Natural killer cell treated with Interleukin-12 subunit alpha and Interleukin-12 subunit beta and Interleukin-15 and Interleukin-18, amount 100 ng/mL, for 72 hours (primary cell): ENCODE measurements at places on chromosomes 6 and 20. TPM values are rescaled to one million over a fixed set of nuclear protein-coding genes. Genes with fewer than 3 reads are reported as not detected.

C6orf15 gene
- not detected for total RNA-seq

RRAGD gene
- total RNA-seq = 1.3 TPM

PRKN gene
- not detected for total RNA-seq

CST4 gene
- not detected for total RNA-seq

GRCh38 chr6:163739966-163740365 is 325.4 kb downstream of the QKI start:
- DNase-seq = no peak
- no peak overlapping the region for H3K4me3 ChIP-seq
- peaks cover 8% of the 10 kb centered on the region for H3K4me1 ChIP-seq
- H3K27me3 ChIP-seq = no peaks in the 10 kb centered on the region

- peaks cover 22% of the 10 kb centered on the region for H3K36me3 ChIP-seq
- DNase-seq = no peak
- H3K4me1 ChIP-seq = peaks cover 7% of the 10 kb centered on the region
- no peak overlapping the region for H3K27ac ChIP-seq
- H3K4me3 ChIP-seq = no peak overlapping the region
Measured at GRCh38 chr6:161111261-161111660, 119.7 kb downstream of the MAP3K4 start.

DNA sequence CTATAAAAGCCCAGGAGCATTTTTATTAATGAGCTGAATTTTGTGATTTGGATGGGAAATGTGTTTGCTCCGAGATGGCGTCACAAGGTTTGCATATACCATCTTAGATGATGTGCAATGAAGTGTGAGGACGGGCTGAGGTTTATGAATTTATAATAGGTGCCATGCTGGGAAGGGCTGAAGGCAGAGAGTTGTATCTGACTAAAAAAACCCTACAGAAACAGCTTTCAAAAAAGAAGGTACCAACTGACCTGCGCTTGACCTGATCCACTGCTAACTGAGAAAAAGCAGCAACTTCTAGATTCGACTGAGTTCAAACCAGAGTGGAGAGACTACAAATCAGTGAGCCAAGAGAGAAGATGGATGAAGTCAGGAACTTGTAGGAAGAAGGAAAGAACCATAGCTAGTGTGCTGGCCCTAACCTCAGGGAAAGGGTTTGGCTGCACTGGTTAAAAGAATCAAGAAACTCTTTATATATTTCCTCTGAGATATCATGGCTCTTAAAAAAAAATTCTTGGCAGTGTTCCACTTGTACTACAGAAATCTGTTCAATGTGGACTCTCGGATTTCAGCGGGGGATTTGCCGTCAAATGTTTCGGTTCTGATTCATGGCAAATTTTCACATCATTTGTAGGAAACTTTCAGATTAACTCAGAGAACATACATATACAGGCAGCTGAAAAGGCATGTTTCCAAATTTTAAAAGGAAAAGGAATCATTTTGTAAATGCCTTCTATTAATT is 56.5 kb upstream of the HDGFL1 start:
- H3K4me3 ChIP-seq = no peak overlapping the region
- no peaks in the 10 kb centered on the region for H3K4me1 ChIP-seq

DNA sequence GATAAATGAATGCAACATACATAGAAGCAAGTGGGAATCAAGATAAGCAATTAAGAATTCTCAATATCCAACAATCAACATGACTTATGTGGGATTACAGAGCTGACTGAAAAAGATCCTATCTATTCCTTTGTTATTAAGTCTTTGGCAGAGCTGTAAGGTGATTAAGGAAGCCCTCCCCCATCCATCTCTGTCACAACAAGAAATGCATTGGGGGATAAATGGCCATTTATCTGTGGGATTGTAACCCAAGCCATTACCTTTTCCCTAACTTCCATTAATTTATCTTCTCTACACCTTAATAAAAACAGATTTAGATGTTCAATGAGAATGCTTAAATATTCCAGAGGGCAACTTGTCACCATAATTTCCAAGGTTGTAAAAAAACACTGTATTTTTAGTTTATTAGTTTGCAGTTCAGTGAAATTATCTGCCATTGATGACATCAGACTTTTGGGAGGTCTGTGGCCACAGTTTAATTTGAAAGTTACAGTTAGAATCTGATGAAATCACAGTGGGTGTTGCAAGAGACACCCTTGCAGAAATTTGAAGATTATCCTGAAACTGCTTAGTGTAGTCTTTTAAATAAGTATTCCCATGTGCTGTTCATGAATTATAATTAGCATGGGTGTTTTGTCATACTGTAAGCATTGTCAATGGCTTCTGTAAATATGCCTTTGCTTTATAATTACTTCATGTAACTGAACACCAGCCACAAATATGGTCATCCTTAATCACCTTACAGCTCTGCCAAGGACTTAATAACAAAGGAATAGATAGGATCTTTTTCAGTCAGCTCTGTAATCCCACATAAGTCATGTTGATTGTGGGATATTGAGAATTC is 49.4 kb upstream of the FYN start:
- H3K27ac ChIP-seq = no peak overlapping the region
- no peaks in the 10 kb centered on the region for H3K36me3 ChIP-seq
- H3K4me3 ChIP-seq = no peak overlapping the region
- DNase-seq = no peak
- H3K27me3 ChIP-seq = no peaks in the 10 kb centered on the region
- peaks cover 5% of the 10 kb centered on the region for H3K4me1 ChIP-seq

- H3K4me1 ChIP-seq = no peaks in the 10 kb centered on the region
- H3K36me3 ChIP-seq = no peaks in the 10 kb centered on the region
- no peak overlapping the region for H3K4me3 ChIP-seq
- no peak overlapping the region for H3K27ac ChIP-seq
- H3K27me3 ChIP-seq = peaks cover 21% of the 10 kb centered on the region
Measured at GRCh38 chr6:3610921-3611320, 140.6 kb downstream of the PXDC1 start.

- H3K4me1 ChIP-seq = peaks cover 18% of the 10 kb centered on the region
- peak overlapping the region; percentile 79 for H3K4me3 ChIP-seq
- no peak for DNase-seq
- no peaks in the 10 kb centered on the region for H3K27me3 ChIP-seq
- H3K27ac ChIP-seq = peak overlapping the region; percentile 50
Measured at GRCh38 chr6:108847738-108848115, 495 bp upstream of the ARMC2 start.

DNA sequence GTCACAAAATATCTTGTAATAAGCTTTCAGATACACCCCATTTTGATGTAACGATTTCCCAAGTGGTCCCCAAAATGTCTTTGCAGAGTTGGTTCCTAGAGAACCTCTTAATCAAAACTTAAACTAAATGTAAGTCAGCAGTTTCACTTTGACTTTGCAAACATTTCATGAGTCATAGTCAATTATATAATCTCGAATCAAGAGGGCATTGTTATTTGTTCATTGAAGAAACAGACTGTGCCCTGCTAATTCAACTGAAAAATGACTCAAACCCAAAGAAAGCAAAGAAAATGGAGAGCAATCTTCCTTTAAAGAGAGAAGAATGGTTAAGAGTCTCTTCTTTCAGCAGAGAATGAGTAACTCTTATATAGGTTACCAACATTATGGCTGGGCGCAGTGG is 58.3 kb downstream of the IPCEF1 start:
- peaks cover 13% of the 10 kb centered on the region for H3K4me1 ChIP-seq
- H3K36me3 ChIP-seq = no peaks in the 10 kb centered on the region
- H3K27me3 ChIP-seq = no peaks in the 10 kb centered on the region
- no peak for DNase-seq

DNA sequence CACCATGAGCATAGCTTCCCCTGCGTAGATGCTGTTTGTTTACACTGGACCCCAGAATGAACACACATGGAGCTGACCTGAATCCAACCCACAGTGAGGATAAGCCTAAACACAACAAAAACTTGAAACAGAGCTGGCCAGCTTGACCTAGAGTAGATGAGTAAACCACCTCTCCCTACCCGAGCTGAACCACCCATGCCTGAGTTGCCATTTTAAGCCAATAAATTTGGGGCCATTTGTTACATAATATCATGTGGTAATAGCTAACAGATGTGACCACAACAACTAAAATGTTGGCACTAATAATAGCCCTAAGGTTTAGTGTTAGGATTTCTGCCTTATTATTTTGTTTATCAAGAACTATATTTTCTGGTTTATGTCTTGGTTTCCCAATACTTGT is 103.2 kb upstream of the GRIK2 start:
- no peaks in the 10 kb centered on the region for H3K36me3 ChIP-seq
- no peaks in the 10 kb centered on the region for H3K27me3 ChIP-seq
- no peak overlapping the region for H3K4me3 ChIP-seq
- no peak for DNase-seq
- no peaks in the 10 kb centered on the region for H3K4me1 ChIP-seq

- H3K27ac ChIP-seq = no peak overlapping the region
- DNase-seq = no peak
- H3K4me1 ChIP-seq = peaks cover 15% of the 10 kb centered on the region
- H3K27me3 ChIP-seq = no peaks in the 10 kb centered on the region
- H3K36me3 ChIP-seq = peaks cover 6% of the 10 kb centered on the region
Measured at GRCh38 chr20:5797843-5798462, 47.8 kb downstream of the SHLD1 start.

DNA sequence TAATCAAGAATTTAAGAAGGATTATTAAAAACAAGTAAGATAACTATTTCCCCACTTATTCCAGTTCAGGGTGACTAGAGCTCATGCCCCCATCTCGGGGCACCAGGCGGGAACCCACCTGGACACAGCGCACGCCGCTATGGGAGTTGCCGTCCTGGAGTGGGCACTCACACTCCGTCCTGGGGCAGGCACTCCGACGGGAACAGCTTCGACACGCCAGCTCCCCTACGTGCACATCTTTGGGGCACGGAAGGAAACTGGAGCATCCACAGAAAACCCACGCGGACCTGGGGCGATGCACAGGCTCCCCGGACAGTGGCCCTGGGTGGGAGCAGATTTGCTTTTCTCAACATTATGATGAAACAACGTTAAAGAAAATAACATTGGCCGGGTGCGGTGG is 52.0 kb upstream of the GATA5 start:
- no peak for DNase-seq
- no peaks in the 10 kb centered on the region for H3K27me3 ChIP-seq
- no peaks in the 10 kb centered on the region for H3K36me3 ChIP-seq
- no peaks in the 10 kb centered on the region for H3K4me1 ChIP-seq

DNA sequence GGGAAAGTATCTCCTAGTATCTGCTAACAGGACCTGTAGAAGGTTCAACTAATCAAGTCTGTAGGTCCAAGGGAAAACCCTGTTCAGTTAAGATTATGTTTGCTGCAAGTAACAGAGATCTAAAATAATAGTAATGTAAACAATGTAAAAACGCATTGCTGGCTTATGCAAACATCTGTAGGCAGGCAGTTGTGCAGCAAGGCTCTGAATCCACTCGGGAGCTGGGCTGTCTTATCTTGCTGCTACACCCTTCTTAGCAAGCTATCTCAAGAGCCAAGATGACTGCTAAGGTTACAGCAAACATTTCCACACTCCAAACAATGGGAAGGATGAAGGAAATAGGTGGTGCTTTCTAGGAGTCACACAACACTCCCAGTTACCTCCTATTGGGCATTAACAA is 397.3 kb upstream of the NRSN1 start:
- H3K27ac ChIP-seq = no peak overlapping the region
- no peak overlapping the region for H3K4me3 ChIP-seq
- H3K27me3 ChIP-seq = no peaks in the 10 kb centered on the region
- H3K36me3 ChIP-seq = no peaks in the 10 kb centered on the region
- DNase-seq = no peak

DNA sequence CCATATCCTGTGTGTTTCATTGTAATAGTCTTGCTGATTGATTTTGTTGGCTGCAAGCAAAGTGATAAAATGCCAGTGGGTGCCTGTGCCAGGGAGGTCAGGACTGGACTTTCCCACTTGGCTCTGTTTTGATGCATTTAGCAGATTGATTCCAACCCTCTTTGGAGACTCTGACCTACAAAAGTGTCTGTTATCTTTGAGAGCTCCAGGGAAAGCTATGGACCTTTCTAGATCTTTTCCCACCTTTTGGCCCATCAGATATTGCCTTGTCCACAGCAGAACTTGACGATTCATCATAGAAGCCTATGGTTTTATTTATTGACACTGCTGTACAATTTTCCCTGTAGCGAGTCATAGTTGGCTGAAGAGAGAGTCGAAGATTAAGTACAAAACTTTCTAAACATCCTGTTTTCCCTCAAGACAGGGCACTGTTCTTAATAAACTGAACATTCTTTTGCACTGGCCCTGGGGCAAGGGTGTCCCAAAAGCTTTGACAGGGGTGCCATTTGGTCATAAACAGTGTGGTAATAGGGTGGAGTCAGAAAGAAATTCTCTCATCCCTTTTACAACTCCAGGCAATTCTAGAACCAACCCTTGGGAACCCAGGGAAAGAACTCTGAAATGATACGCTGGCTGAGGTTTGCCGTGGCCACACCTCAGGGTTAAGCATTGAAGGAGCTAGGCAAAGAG is 53.7 kb downstream of the E2F3 start:
- H3K27me3 ChIP-seq = no peaks in the 10 kb centered on the region
- H3K27ac ChIP-seq = peak overlapping the region; percentile 52
- no peaks in the 10 kb centered on the region for H3K36me3 ChIP-seq
- DNase-seq = no peak
- no peak overlapping the region for H3K4me3 ChIP-seq

DNA sequence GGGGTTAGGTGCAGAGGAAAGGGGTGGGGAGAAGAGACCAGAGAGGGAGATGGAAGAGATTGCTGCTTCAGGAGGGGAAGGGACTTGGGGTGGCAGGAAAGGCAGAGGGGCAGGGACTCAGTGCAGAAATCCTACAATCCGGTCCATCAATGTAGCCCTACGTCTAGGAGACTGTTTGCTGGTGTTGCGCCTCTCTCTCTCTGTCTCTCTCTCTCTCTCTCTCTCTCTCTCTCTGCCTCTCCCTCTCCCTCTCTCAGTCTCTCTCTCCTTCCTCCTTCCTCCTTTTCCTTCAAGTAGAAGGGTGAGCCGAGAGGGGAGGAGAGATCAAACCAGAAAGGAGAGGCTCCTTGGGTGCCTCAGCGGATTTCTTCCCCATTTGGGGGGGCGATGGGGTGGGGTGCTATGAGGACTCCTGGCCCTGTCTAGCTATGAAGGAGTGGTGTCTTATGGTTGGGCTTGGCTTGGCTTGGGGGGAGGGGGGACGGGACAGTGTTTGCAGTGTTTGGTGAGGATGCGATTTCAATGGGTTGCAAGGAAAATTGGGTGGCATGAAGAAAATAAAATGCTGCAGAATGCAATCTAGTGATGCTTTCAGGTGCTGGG is 181.2 kb downstream of the TBXT start:
- peaks cover 4% of the 10 kb centered on the region for H3K4me1 ChIP-seq
- DNase-seq = no peak
- H3K27me3 ChIP-seq = peaks cover 51% of the 10 kb centered on the region
- no peaks in the 10 kb centered on the region for H3K36me3 ChIP-seq
